ENCODE measurements at places on chromosomes 11 and 22.
A peak's percentile ranks its signal among the peaks of the same experiment; 100 is the strongest.

DNA sequence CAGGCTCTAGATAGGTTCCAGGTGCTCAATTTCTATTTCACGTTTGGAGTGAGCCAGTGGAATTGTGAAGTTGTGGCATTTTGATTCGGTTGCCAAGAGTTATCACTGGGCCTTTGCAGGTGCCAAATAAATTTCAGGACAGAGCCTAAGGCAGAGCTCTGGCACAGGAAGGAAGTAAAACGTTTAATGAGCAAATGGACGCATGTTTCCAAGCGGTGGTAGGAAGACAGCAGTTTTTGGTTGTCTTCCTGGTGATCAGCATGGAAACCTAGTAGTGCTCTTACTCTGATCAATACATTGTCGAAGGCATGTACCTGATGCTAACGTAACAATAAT is 452 bp downstream of the BIRC3 start:
- DNase-seq = no peak

GRCh38 chr11:59706518-59707285 is 6.9 kb downstream of the OR10V1 start:
- no peak for DNase-seq

DNA sequence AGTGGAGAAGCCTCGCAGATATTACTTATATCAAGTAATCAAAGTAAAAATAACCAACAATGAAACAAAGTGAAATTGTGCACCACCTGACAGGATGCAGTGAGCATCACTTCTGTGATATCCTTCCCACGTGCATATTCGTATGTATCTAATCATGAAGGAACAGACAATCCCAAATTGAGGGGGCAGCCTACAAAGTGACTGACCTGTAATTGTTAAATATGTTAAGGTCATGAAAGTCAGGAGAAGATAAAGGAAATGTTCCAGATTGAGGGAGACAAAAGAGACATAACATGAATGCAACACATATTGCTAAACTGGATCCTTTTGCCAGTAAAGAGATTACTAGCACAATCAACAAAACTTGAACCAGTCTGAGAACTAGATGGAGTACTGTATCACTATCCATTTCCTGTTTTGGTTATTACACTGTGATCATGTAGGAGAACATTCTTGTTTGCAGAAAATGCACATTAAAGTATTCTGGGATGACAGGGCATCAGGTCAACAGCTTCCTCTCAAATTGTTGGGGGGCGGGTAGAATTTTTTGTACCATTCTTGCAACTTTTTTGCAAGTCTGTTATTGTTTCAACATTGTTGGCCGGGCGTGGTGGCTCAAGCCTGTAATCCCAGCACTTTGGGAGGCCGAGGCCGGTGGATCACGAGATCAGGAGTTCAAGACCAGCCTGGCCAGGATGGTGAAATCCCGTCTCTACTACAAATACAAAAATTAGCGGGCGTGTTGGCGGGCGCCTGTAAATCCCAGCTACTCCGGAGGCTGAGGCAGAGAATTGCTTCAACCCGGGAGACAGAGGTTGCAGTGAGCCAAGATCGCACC is 2.0 kb downstream of the SBF2 start:
- no peak for DNase-seq

DNA sequence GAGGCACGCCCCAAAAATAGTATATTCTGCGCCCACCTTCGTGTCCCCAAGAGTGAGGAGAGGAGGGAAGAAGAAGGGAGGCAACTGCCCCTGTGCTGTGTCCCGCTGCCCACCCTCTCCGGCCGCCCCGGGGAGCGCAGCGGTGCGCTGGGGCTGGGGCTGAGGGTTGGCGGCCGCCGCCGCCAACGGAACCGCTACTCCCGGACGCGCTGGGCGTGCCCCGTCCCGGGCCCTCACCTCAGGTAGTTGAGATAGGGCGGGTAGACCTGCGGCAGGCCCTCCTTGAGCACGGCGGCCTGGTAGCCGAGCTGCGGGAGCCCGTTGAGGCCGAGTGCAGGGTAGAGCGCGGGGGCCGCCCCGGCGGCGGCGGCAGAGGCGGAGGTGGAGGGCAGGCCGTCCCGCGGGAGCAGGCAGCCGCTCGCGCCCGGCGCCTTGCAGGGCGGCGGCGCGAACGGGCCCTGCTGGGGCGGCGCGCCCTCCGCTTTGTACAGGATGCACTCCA is 2.4 kb downstream of the PGR start:
- no peak for DNase-seq

DNA sequence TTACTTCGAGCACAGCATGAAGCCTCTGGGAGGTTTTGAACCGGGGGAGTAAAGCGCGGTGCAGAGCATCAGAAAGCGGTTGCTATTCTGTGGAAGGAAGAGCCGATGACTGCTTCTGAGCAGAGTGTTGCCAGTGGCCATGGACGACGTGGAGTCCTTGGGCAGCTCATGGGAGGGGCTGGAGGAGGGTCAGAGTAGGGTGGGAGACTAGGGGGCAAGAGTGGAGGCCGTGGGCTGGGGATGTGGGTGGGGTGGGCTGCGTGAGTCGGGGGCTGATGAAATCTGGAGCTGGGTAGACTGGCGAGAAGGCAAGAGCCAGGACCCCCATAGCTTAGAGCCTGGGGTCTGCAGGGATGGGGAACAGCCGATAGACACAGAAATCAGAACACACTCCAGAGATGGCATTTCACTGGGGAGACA is 40.2 kb downstream of the TBC1D22A start:
- DNase-seq = no peak

DNA sequence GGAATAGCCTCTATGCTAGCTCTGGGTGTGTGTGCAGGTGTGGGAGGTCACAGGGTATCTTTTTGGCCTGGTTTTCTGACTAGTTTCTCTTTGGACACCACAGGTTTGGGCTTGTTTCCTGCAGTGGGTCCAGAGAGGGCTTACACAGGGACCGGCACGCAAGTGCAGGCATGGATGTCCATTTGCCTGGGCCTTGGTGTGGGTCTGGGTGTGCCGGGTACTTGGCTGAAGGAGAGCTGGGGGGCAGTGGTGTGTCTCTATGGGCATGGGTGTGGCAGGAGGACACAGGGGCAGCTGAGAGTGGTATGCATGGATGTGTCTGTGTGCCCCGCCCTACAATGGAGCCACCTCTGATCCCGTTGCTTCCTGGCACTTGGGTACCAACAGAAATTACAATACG is 7.5 kb upstream of the KCNJ11 start:
- DNase-seq = no peak

DNA sequence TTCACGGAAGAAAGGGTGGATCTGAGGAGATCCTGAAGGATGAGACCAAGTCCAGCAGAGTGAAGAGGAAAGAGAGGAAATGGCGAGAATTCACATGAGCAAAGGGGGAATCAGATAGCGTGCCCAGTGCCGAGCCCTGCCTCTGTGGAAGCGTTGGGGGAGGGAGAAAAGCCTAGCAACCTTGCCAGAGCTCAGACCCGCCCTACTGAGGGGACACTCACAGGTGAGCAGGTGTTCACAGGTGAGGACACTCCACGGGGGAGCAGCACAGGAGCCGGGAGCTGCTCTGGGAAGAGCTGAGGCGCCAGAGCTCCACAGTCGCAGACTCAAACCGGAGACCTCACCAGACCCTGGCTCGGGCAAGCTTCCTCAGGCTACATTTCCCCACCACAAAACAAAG is 56.2 kb downstream of the MICAL3 start:
- no peak for DNase-seq

DNA sequence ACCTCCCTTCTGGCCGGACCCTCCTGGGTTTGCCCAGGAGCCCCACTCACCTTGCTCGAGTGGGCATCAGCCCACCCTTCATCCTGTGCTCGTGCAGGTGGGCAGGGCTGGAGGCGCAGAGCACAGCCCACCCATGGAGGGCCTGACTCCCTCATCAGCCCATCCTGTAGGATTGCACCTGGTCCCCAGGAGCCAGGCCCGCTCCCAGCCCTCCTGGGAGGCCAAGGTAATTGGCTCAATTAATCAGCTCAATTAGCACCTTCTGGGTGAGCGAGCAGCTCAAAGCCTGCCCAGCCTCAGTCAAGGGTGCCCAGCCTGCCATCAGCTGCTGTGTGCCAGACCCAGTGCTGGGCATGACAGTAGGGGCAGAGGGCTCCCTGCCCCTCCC is 58.1 kb upstream of the NECTIN1 start:
- DNase-seq = no peak

- no peak for DNase-seq
Measured at GRCh38 chr11:128763224-128763623, 69.4 kb downstream of the FLI1 start.

GRCh38 chr22:18905540-18906409 is at the start of gene DGCR6:
TSS of gene DGCR6 (plus strand) at chr22:18906320. CDS start at chr22:18906375, 55 bp downstream.
- DNase-seq = no peak

DNA sequence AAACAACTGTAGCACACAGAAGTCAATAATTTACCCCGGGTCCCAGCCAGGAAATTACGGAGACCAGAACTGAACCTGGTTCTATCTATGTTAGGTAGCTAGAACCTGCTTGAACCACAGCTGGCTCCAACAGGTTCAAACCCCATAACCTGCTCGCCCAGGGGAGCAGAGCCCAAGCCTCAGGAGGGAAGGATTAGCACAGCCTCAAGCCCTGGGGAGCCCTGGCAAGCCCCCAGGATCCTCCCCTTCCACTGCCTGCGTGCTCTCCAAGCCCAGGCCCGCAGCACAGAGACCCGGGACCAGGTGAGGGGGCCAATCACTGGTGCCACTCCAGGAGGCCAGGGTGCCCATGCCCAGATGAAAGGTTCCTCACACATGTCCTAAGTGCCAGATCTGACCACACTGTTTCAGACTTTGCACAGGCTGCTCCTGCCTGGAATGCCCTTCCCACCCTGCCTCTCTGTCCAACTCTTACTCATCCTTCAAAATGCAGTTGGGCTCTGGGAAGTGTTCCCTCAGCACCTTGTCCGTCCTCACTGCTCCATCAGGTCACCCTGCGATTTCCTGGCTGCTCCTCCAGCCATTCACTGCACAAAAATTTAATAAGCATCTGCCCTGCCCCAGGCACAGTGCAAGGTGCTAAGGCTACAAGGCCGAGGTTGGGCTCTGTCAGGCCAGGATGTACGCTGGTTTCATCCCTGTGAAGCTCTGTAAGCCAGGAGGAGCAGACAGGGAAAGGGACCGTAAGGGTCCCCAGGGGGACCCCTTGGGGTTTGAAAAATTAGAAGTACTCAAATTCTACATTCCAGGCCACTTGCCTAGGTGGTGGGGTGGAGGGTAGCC is 32.2 kb downstream of the ARRB1 start:
- no peak for DNase-seq

GRCh38 chr11:369336-370018 is at the start of gene B4GALNT4:
TSS of gene B4GALNT4 (plus strand) at chr11:369499. CDS start at chr11:369804, 305 bp downstream.
- peak; percentile 43 for DNase-seq

GRCh38 chr11:117859061-117859460 is 17.4 kb downstream of the FXYD6 start:
- no peak for DNase-seq

DNA sequence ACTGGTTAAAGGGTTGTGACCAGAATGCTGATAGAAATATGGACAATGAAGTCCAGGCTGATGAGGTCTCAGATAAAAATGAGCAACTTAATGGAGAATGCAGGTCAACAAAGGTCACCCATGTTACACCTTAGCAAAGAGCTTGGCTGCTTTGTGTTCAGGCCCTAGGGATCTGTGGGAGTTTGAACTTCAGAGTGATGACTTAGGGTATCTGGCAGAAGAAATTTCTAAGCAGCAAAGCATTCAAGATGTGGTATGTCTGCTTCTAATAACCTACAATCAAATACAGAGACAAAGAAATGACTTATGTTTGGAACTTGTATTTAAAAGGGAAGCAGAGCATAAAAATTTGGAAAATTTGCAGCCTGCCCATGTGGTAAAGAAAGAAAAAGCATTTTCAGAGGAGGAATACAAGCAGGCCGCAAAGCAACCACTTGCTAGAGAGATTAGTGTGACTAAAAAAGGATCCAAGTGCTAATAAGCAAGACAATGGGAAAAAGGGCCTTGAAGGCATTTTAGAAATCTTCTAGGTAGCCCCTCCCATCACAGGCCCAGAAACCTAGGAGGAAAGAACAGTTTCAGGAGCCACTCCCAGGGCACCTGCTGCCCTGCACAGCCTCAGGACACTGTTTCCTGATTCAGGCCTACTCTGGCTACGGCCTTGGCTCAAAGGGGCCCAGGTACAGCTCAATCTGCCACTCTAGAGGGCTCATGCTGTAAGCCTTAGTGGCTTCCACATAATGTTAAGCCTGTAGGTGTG is 41.3 kb downstream of the TNKS1BP1 start:
- DNase-seq = no peak

GRCh38 chr22:48178536-48178935 is 1416.1 kb downstream of the TBC1D22A start:
- DNase-seq = no peak

DNA sequence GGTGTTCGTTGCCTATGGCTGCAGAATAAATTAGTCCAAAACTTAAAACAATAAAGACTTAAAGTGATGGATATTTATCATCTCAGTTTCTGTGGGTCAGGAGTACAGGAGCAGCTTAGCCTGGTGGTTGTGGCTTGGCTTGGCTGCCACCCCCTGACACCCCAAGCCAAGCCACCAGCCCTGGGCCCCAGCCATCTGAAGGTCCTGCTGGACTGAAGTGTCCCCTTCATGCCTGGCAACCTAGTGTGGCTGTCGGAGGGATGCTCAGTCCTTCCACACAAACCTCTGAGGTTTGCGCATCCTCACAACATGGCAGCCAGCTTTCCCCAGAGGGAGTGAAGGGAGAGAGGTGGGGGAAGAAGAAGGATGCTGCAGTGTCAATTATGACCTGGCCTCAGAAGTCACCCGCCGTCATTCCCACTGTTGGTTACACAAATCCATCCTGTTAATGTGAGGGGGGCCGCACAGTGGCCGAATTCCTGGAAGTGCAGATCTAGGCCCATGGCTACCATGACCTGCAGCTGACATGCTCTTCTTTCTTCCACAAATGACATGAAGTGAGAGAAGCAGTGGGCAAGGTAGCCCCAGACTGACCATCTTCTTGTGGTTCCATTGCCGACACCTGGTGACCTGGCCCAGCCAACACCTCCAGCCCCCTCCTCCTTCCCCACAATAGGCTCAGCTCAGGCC is 31.1 kb downstream of the IGF2 start:
- DNase-seq = no peak

GRCh38 chr22:26671317-26672059 is 14.1 kb downstream of the MIAT start:
- no peak for DNase-seq

- peak; percentile 12 for DNase-seq
Measured at GRCh38 chr11:84899740-84900139, 727.4 kb downstream of the DLG2 start.

DNA sequence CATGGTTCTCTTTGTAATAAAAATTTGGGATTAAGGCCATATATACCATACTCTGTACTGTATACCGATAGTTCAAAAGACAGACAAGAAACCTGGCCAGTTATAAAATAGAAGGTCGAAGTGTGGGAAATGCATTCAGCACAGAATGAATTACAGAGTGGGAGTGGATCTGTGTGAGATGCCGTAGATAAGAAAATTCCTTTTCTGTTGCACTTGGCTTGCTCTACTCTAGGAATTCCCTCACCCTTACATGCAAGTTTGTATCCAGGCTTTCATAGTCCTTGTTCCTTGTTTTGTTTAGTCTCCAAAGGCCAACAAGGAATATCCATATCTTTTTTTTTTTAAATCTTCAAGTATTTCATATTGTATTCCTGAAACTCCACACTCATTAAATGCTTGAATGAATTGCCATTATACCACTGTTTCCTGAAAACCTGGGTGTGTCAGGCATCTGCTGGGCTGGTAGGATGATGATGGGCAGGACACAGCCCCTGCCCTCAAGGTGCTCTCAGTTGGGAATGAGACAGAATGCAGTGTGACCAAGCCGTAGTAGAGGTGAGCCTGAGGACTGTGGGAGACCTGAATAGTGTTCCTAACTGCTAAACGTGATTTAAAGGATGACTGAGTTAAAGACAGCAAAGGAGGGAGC is 53.5 kb downstream of the TEAD1 start:
- no peak for DNase-seq

Measured in G401 (cell line).